SK-N-SH (cell line): ENCODE measurements at places on chromosomes 16 and 17. TPM values are rescaled to one million over a fixed set of nuclear protein-coding genes. Genes with fewer than 3 reads are reported as not detected.

DNA sequence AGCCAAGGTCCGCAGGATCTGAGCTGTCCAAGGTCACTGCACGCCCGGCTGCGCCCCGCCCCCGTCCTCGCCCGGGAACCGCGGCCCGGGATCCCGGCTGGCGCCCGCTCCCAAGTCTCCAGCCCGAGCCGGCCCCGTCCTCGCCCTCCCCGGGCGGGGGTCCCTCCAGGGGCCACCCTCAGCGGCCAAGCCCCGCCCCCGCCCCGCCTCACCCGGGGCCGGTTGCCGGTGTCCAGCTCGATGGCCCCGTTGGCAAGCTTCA lies 216 bp downstream of the VPS9D1 start:
- DNase-seq: peak; percentile 85

DNA sequence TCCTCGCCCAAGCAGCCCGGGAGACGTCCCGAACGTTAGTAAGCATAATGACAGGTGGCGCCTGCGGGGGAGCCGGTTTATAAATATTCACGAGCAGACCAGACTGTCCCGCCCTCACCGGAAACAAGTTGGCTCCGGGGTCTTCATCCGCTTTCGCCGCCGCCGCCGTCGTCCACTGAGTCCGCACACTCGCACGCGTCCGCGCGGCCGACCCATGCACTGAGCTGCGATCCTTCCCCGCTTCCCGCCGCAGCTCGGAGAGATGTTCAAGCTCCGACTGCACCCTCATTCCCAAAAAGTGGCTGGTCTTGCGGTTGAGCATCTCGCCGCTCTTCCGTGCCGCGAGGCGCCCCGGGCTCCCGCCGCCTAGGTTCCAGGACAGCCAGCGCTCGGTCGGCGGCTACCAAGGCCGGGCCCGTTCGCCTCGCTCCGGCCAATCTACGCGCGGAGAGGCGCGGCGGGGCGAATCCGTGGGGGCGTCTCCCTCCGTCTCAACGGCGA lies 385 bp downstream of the CFAP119 start:
- peak; percentile 72 for DNase-seq

DNA sequence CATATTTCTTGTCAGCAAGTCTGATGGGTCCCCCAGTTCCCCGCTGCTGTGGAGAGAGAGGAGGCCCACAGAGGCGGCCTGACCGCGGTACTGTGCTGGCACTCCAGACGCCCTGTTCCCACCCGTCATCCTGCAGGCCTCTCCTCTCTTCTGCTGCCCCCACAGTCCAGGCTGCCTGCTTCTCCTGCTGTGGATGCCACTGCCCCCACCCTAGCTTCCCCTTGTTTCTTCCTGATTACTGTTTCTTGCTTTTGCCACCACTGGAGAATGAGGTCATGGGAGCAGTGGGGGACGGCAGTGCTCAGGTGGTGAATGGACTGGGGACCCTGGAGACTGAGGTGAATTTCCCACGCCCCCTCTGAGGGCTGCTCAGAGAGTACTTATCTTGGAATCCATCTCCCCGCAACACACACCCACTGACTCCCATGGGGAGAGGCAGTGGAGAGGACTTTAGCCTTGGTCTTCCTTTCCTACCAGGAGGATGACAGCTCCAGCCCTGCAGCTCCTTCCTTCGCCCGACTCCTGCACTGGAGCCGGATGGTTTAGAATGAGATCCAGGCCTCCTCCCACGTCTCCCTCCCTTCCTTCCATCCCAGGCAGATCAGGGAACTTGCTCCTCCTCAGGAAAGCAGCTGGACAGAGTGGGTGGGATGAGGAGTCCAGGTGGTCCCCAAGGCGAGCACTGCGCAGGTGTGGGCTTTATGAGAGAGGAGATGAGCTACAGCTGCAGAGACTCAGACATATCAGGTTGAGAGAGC lies 60.4 kb downstream of the PLXDC1 start:
- no peak for DNase-seq

DNA sequence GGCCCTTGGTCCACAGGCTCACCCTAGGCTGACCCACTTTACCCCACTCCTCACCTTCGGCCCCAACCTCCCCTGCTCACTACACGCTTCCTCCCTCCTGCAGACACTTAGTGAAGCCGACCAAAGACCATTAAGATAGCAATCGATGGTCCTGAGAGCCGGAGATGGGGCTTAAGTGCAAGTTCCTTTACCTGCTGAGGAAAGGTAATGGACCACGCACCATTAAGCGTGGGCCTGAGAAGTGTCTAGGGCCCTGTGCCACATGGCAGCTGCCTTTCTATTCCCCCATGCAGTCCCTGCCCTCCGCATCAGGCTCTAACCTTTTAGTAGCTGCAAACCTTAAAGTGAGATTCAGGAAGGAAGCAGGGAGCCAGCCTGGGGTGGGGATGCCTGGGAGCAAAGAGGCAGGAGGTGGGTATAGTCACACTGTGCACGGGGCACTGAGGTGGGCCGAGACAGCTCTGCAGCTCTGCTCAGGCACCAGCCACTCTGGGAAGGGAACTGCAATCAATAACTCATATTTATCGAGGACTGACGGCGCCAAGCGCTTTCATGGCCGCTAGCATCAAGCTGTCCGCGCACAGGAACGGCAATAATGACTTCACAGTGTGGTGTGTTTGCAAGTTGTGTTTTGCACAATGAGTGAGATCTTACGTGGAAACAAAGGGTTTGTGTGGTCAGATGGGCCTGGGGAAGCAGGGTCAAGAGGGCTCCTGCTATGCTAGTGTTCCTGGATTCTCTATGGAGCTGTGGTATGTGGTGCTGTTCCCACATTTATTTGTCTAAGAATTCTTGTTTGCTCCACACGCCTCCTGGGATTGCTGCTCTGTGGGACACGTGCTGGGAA lies 84.9 kb upstream of the CDC42EP4 start:
- DNase-seq: no peak

- no peak for DNase-seq
Measured at GRCh38 chr16:69775563-69775962, 13.4 kb downstream of the WWP2 start.

DNA sequence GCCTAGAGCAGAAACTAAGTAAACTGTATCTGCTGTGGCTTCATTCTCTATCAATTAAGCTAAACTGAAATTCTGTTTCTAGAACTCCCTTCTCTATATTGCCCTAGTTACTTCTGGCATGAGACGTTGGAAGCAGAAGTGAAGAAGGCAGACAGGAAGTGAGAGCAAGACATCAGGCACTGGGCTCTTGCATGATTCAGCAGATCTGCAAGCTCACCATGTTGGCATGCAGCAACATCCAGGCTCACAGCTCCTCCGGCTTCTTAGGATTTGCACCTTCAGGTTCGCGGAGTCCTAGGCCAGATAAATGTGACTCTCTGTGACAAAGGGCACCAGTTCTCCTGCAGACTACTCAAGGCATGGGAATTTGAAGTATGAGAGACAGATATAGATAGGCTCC lies 148.3 kb downstream of the CDH8 start:
- DNase-seq: no peak

- DNase-seq: no peak
Measured at GRCh38 chr16:2523801-2524231, 3.6 kb downstream of the AMDHD2 start.

GRCh38 chr17:50684288-50684611 lies 23.5 kb downstream of the ANKRD40 start:
- DNase-seq: no peak

The PIPOX gene
- 0.31 and 0.55 TPM in 2 replicates for polyA plus RNA-seq

The ACAP1 gene
- 0.71 and 6.4 TPM in 2 replicates for polyA plus RNA-seq
